ENCODE measurements at places on chromosomes 1 and 21.

DNA sequence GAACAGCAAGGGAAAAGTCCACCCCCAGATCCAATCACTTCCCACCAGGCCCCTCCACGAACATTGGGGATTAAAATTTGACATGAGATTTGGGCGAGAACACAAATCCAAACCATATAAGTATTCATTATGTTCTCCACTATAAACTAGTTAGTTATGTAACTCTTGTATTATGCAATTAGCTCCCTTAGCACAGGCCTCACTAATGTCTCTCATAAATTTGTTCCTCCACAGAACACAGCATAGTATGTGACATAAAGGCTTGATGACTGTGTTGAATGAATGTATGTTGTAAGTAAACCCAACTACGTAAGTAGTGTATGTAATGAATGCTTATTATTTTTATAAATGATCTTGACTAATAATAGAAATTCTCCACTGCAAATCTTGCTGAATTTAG, 223.3 kb upstream of the ZRANB2 start:
- DNase-seq, result no peak

DNA sequence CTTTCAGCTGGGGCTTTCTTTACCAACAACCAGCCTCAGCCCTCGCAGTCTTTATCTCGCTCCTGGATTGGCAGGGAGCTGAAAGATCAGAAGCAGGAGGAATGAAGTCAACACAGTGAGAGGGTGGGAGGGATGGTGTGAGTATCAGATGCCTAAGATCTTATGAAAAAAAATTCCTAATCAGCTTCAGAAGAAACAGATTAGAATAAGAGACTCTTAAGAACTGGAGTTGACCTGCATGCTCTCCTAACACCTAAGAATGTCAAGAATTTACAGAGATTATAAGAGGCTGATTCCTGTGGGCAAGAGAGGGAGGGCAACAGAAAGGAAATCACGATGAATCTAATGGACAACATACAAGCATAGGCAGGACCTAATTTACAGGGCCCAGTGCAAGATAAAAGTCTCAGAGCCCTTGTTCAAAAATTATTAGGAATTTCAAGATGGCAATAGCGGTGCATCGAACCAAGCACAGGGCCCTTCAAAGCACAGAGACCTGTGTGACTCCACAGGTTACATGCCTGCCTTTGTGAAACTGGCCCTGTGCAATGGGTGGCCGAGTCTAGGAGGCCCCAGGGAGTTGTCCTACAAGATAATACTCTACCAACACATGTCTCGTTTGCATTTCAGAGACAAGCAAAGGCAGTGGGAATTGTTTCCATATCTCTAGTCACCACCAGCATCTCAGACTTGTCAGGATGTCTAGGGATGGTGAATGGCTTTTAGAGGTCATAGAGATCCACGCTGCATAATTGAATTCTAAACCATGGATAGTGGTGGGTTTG, 65.3 kb upstream of the PPP2R5A start:
- DNase-seq, result no peak

- DNase-seq, result no peak
These were observed 129.6 kb downstream of the EVI5 start for GRCh38 chr1:92655197-92655801.

DNA sequence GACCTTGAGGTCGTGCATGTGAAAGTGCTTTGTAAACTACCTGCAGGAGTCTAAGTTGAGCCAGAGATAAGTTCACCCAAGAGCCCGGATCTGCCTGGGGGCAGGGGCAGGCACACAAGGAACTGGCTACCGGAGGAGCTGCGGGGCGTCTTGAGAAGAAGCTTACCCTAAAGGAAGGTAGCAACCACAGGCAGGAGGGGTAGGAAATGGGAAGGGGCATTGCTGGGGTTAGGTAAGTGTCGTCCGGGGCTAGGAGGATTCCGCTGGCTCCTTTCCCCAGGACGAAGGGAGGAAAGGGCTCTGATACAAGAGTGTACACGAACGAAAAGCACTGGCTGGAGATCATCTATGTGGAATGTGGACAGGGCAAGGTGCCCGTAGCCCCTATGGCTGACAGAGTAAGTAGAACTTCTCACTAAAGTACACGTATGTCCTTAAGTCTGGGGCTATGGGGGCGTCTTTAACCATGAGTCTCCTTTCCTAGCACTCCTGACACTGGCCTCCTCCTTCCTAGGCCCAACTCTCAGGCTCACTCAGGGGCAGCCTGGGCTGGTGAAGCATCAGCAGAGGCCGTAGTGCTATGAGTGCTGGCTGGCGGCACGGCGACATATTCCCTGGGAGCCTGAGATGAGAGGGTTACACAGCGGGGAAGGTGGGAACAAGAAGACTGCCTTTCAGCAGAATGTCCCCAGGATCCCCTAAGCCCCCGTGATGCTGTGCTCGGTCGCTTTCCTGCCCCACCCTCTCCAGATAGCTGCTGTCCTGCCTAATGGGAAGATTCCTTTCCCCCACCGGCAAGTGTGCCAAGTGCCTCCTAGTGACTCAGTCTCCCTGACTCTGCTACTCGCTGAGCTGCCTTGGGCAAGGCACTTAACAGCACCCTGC, 9.1 kb upstream of the GALNT2 start:
- DNase-seq, result no peak

GRCh38 chr1:94765958-94766357, 54.2 kb upstream of the SLC44A3 start:
- DNase-seq, result no peak

DNA sequence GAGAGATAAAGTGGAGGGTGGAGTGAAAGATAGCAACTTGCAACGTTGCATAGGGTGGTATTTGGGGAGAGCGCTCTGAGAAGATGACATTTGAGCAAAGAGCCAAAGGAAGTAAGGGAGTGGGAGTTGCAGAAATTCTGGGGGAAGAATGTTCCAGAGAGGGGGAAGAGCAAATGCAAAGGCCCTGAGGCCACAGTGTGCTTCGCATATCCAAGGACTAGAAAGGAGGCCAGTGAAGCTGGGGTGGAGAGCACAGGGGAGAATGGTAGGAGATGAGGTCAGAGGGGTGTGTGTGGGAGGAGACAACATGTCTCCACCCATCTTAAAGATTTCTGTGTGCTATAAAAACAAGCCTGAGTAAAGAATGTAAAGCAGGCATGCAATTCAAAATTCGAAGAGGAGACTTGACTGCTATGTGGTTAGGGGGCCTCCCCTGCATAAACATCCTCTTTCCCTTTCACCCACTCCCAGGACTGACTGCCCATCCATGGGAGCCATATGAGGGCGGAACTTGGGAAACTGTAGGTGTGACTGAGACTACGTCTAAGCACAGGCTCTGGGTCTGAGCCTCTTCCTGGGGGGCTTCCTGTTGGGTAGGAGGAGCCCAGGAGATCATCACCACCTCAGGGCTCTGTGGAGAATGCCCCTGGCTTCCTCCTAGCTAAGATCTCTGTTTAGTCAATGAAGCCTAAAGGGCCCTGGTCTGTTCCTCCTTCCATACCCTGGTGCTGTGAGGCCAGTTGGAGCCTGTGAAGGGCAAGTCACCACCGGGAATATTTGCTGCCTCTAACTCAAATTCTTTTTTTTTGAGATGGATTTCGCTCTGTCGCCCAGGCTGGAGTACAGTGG, 2.9 kb upstream of the CLIC4 start:
- DNase-seq, result no peak

DNA sequence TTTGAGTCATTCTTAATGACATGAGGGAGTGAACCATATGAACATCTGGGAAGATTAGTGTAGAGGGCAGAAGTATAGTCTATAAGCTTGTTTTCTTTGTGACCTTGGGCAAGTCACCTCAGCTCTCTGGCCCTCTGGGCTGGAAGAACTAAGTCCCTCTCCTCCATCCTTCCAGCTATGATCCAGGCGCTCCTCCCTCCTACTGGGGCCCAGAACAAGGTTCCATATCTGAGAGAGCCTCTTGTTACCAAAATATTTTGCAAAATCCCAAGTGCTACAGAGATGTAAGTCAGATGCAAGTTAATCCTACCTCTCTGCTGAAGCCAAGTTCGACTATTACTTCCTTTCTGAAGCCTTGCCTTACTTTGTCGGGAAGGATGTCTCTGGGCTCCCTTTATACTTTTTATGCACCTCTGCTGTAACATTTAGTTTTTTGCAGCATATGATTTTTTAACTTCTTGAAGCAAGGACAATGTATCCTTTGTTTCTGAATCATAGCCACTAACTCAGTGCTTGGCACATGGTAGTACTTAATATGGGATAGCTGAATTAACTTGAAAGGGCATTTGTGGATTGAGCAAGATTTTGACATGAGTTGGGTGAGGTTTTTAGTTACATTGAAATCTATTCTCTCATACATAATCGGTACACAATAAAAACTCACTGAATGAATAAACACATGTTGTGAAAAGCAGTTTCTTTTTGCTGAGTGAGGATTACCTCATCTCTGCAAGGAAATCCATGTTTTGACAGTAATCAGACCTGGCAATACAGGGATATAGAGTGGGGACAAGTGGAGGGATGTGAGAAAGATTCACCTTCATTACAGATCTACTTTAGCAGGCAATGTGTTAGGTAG, 54.7 kb upstream of the BEND5 start:
- DNase-seq, result no peak

GRCh38 chr1:5514527-5515183, 477.6 kb downstream of the NPHP4 start:
- DNase-seq, result peak; percentile 50

GRCh38 chr1:45499415-45499769, 481 bp downstream of the CCDC163 start:
- DNase-seq, result no peak

DNA sequence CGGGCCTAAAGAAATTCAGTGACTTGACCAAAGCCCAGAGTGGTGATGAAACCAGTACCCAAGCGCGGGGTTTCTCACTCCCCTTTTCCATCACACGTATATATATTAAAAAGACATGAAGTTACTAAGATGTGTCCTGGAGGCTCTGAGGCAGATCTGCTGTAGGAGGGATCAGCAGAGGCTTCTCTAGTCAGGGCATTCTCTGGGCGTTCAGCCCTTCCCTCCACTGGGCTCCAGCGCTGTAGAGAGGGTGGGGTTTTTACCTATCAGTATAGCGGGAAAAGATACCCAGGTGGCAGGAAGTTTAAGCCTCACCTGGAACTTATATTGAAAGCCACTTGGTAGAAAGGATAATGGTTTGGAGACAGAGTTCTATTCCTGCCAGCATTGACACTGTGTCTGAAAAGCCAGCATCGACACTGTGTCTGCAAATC, 862 bp upstream of the PLEKHO1 start:
- no peak for DNase-seq

DNA sequence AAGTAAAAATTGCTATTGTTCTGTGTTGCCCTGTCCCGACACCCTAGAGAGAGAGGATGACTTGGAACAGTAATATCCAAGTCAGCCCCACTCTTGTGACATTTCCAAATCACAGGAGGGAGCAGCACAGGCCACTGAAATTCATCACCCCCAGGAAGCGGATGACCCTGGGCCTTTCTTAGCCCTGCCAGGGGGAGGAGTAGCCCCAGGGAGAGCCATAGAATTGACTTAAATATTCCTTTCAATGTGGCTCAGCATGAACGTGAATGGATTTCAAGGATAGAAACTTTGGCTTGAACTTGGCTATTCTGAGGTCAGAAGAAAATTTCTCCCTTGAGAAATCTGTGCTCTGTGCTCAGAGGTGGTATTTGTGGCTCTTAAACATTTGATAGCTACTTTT, 80.6 kb downstream of the CENPF start:
- DNase-seq, result no peak

DNA sequence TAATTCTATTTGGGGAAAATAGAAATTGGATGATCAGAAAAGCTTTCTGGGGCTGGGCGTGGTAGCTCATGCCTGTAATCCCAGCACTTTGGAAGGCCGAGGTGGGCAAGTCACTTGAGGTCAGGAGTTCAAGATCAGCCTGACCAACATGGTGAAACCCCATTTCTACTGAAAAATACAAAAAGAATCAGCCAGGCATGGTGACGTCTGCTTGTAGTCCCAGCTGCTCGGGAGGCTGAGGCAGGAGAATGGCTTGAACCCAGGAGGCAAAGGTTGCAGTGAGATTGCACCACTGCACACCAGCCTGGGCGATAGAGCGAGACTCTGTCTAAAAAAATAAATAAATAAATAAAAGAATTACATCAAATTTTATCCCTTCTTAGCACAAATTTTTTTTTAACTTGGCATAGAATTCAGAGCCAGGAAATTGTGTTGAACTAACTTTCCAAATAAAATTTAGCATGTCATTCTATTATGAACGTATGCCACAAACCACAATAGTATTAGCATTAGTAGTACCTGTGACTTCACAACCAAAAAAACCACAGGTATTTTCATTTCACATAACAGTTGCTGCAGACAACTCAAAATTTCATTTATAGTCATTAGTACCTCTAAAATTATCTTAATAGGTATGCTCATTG, 4.5 kb upstream of the ANKRD13C start:
- no peak for DNase-seq

DNA sequence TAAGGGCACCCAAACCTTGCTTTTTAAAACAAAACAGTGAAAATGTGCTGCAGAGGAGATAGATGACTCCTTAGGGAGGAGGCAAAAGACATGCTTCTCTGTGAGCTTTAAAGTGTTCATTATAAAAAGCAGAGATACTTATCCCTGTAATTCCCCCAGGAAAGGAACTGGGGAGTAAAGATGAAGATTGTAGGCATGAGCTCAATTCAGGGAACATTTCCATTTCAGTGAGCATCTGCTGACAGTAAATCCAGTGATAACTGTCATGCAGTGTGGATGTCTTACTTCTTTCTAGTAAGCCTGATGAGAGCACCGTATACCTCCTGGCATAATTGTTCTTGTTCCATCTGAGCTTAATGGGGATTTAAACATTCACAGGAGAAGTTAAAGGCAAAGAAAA, 1296.5 kb downstream of the MRPL39 start:
- no peak for DNase-seq

GRCh38 chr1:116099919-116100318, 11.3 kb upstream of the MAB21L3 start:
- DNase-seq, result no peak

DNA sequence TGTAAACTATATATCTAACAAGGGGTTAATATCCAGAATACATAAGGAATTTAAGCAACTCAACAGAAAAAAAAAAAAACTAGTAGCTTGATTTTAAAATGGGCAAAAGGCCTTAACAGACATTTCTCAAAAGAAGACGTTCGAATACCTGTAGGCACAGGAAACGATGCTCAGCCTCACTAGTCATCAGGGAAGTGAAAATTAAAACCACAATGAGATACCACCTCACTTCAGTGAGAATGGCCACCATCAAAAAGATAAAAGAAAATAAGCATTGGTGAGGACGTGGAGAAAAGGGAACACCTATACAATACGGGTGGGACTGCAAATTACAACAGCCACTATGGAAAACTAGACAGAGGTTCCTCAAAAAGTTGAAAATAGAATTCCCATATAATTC, 37.3 kb downstream of the NPHP4 start:
- no peak for DNase-seq

- DNase-seq, result no peak
These were observed 13.3 kb downstream of the HSF2BP start for GRCh38 chr21:43645976-43646375.

Measured in stimulated activated CD4-positive, alpha-beta T cell treated with anti-CD3 and anti-CD28 coated beads, Interleukin-2, amount 100 ng/mL, for 4 hours (primary cell).